ENCODE measurements at places on chromosomes 6 and 20.
A peak's percentile ranks its signal among the peaks of the same experiment; 100 is the strongest.

DNA sequence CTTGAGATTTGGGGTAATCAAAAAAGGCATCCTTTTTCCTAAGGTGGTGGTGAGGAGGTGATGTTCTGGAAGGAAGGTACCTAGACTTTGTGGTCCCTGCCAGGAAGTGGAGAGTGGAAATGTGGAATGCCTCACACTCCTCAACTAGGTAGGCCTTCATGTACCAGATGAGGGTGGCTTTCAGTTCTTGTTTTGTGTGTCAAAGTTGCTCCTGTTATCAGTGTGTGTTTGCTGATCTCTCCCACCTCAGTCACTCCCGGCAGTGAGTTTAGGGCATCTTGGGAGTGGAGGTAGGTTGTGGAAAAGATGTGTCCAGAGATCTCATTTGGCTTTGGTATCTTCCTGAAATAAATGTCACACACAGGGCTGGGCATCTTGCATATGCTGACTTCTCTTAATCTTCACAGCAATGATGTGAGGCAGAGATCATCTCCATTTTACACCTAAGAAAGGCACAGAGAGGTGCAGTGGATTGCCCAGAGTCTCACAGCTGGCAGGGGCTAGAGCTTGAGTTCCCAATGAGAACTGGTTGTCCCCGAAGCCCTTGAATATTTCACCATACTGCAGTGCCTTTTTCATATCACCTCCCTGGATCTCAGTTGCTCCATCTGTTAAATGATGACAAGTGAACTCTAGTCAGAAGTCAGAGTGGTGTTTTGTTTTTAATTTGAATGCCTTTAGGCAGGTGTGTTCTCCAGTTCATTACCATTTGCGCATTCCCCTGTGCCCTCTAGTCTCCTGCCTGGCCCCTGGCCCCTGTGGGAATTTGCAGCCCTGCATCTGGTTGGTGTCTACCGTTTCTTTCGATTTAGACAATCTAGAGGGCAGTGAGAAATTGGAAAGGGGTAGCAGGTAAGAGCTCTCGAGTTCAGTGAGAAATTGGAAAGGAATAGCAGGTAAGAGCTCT, 2.9 kb downstream of the PKIG start:
- DNase-seq, result no peak

GRCh38 chr6:75612434-75612833, 10.8 kb downstream of the SENP6 start:
- no peak for DNase-seq

DNA sequence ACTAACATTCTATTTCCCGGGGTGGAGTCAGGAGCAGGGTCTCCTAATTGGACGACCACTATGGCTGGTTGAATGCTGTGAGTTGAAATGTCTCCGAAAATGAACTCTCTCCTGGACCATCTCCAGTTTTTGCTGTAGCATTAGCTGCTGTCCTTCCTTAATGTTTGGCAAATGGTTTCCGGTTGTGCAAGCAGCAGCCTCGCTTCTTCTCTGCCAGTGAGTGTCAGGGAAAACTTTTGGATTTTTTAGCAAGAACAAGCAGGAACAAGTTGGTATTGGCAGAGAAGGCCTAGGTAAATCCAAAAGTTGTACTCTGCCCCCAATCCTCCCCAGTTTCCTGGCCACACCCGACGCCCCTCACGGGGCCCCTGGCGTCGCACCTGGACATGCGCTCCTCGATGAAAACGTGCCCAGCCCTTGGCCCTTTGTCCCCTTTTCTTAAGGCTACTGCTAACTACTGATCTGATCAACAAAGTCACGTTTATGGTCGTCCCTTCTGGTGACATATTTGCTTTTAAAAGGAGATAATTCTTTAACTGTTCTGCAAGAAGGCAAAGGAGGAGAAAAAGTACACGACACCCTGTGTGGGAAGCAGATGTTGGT, 103.2 kb downstream of the ARMC2 start:
- DNase-seq, result no peak

DNA sequence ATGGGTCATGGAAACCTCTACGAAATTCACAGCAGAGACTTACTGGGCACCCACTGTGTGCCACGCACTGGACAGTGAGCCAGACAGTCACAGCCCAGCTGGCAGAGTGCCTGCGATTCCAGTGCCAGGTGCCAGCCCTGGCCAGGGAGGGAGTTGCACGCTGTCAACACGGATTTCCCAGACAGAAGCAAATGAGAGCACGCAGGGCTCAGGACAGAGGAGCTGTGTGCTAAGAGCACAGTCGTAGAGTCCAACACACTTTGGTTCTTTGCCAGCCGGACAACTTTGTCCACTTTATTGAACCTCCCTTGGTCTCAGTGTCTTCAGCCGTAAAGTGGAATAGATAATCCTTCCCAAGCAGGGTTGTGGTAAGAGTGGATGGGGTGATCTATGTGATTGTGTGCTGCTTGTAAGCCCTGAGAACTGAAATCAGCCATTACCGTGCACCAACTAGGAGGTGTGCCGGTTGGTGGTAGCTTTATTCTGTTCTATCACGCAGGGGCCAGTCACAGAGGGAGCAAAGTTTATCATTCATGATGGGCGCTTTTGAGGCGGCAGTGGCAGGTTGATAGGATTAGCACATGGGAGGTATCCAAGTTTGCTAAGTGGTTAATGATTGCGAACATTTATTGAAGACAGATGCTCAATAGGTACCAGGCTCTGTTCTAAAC, 40.6 kb downstream of the SIRPA start:
- DNase-seq, result no peak

- DNase-seq, result no peak
Observed at GRCh38 chr6:26474439-26474881, 16.7 kb downstream of the BTN2A1 start.

DNA sequence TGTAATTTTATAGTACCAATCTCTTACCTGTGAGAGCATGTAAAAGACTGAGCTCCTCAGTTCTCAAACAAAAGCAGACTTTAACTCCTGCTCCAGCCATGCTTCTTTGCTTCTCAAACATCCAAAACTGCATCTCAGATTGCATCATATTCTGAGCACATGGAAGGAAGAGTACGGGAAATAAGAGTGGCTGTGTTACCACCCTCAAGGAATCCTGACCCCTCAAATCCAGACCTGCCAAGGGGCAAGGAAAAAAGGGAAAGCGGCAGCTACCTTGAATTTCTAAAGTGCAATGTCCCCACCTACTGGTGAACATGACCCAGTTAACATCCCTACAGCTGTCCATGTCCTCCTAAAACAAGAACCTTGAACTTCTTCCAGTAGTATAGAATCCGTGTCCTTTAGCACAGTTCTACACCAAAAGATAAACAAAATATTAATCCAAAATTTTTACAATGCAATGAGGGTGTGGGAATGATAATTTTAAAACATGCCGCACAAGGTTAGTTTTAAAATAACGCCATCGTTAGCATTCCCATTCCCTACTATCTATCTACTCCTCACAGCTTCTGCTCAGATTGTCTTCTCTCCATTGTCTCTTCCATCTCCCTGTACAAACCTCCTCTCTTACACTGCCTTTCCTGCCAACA, 34.1 kb upstream of the HLA-DQB1 start:
- peak; percentile 6 for DNase-seq

DNA sequence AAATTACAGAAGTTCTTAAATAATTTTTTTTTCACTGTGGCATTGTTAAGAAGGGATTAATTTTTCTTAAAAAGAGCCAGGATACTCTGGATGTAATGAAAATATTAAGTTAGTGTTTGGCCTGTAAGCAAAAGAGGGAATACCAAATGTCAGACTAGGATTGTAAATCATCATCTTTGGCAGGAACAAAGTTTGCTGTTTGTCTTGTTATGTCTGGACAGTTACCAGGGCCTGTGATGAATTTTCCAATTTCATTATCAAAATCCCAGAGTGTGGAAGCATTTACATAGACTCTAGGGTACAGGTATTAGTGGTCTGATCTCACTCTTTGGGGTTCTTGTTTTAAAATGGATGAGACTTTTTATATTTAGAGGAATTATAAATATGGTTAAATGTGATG, 26.1 kb downstream of the CEP57L1 start:
- no peak for DNase-seq

DNA sequence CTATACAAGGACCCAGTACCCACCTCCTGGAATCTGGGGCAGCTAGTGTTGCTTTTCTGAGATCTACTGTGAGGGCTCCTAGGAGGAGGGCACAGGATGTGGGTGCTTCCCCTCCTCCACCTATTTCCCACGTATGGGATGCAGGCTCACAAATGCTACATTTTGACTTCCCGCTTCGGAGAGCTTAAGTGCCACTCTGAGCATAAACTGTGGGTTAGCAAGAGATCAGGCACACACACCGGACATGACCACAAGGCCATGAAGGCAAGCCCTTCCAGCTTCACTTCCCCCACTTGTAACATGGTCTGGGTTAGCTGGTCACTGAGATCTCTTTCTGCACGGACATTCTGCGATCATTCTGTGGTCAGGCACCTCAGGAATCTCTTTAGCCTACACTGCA, 15.7 kb upstream of the TGM3 start:
- DNase-seq, result no peak

- DNase-seq, result no peak
Observed at GRCh38 chr6:129491436-129491835, 218.5 kb downstream of the ARHGAP18 start.

- DNase-seq, result no peak
Observed at GRCh38 chr6:136351518-136352110, 62.0 kb upstream of the BCLAF1 start.

- DNase-seq, result no peak
Observed at GRCh38 chr20:49345524-49345923, 67.7 kb upstream of the ZNFX1 start.

DNA sequence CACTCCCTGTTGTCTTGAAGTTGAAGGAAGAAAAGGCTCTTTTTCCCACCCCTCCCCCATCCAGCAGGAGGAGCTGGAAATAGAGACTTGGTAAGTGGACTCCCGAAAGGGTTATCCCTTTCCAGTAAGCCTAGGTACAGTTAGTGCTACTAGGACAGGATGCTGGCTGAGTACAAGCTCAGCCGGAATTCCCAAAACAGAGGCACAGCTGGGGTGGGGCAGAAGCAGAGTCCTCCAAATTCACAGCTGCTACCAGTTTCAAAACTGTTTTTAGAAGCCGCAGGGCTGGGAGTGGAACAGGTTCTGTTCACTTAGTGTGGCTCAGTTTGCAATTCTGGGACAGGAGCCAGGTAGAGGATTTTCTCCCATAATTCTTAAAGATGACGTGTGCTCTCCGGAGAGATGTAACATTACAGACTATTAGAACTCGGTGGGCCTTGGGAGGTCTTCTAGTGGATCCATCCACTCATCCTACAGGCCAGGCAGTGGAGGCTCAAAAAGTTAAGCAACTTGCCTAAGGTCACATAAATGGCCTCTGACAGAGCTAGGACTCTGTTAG, 19.0 kb upstream of the UTRN start:
- DNase-seq, result no peak

DNA sequence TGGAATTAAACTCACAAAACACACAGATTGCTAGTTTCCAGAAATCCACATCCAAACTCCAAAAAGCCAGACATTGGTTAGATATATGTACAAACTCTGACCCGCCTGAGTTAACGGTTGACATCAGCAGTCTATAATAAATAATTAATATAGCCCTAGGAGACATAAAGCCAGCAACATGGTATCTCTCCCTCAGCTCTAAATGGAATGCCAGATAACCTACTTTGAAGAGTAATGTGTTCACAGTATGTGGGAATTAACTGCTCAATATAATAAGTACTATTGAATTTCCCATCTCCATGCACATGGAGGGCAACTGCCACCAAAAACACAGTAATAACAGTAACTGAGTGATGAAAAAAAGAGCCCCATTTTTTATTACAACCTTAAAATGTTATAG, 383.2 kb downstream of the CD83 start:
- no peak for DNase-seq

DNA sequence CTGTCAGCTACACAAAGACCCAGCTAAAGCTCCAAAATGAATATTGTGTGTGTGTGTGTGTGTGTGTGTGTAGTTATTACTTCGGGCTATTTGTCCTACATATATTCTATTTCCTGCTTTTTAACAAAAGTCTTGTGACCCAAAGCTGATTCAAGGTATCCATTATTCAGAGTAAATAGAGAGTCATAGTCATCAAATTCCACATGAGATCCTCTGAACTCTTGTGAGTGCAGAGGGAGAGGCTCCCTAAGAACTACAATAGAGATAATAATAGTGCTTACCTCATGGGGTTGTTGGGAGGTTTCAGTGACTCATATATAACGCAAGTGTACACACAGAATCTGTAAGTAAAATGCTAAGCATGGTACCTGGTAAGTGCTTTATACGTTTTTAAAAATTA, 95.6 kb upstream of the SHLD1 start:
- no peak for DNase-seq

- no peak for DNase-seq
Observed at GRCh38 chr6:13830803-13831202, 16.4 kb upstream of the MCUR1 start.

GRCh38 chr20:19313342-19314069, 101.1 kb downstream of the SLC24A3 start:
- no peak for DNase-seq

DNA sequence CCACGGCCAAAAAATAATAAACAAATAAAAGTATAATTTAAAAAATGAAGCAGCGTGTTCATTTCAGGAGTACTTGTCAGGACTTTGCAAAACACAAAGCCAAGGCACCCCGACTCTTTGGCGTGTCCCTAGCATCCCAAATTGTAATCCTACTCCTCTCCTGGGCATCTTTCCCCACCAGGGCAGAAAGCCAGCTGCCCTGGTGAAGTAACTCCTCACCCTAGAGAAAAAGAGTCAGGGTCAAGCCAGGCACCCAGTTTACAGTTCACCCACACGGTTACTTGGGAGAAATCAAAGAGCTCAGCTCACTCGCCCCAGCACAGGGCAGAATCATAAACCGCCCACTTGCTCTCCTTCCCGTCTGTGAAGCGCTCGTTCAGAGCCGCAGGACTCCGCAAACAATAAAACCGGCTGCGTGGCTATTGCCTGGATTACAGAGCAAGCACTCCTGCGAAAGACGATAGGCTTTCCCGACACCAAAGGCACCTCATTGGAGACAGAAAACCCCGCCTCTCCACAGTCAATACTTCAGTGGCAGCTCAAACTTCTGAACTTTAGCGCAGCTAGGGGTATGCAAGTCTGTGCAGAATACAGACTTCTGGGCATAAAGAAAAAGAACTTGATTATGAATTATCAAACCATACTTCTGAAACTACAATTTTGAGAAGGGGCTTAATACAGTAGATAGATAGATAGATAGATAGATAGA, 73.0 kb upstream of the NHSL1 start:
- DNase-seq, result no peak

DNA sequence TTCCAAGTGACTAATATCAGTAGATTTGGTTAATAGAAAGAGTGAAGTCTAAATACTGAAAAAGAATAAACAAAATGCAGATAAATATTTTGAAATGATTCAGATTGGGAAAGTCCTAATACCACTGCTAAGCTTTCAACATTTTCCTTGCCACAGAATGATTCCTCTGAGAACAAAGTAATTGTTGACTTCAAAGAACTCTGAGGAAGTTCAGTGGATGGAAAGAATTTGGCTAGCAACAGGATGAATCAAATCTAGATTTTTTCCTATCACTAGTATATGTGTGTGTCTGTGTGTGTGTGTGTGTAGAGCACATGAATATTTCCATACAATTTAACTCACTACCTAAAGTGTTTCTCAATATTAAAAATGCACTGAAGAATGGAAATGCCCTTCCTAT, 107.9 kb upstream of the PREP start:
- DNase-seq, result no peak

- no peak for DNase-seq
Observed at GRCh38 chr20:44398335-44398734, 42.8 kb downstream of the HNF4A start.

Data from activated CD4-positive, CD25-positive, alpha-beta regulatory T cell treated with anti-CD3 and anti-CD28 coated beads, Interleukin-2, amount 50 U/mL, for 16 hours (primary cell).